ENCODE measurements at places on chromosomes 11 and 22.

DNA sequence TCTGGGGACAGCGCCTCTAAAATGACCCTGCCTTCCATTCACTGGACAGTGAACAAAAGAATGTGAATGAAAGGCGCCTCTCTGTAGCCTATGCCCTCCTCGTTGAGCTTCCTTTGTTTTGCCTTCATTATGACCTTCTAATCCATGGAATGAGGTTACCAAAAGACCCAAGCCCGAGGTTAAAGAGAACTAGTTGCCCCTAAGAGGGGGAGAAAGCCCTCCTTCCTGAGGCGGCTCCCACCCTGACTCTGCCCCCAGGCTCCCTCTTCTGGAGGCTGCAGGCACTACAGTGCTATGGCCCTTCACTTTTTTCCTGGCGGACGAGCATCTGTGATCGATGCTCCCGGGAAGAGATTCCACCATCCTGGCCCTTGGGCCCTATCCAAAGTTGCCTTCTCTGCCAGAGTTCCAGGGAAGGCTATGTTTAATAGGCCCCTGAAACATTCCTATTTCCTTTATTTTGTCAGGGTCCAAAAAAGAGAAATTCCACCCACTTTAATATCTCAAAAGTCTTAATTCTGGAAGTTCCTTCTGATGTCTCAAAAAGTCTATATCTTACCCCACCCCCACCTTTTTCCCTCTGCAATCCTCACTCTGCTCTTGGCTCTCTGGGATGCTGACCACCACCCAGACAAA is 147.3 kb downstream of the FEZ1 start:
- DNase-seq = peak; percentile 90

DNA sequence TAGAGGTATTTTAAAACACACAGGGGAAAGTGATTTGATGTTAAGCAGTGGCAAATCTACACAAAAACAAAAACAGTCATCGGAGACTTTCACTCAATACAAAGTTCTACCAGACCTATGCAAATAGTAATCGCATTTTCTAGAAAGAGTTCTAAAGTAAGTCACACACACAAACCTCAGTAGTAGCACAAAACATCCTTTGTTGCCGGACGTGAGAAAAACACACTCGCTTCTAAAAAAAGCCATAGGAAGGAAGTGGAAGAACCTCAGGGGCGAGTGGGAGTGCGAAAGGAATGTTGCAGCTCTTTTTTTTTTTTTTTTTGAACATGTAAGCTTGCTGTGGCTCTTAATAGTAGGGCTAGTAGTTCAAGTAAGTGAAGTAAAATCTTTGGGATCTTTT is 88.9 kb downstream of the MAML2 start:
- no peak for DNase-seq

- no peak for DNase-seq
Observed at GRCh38 chr11:2989551-2989950, 2.6 kb downstream of the NAP1L4 start.

GRCh38 chr11:15965562-15966250 is 390.6 kb downstream of the SOX6 start:
- DNase-seq = no peak

- DNase-seq = no peak
Observed at GRCh38 chr22:37616201-37617083, 7.8 kb downstream of the GGA1 start.

- DNase-seq = no peak
Observed at GRCh38 chr11:37755521-37755920, 1157.5 kb upstream of the RAG2 start.

GRCh38 chr11:11667056-11667455 is 45.3 kb upstream of the GALNT18 start:
- no peak for DNase-seq

GRCh38 chr22:37427135-37427710 is at the start of gene ELFN2:
Gene ELFN2 (minus strand): TSS chr22:37427479. CDS start chr22:37375534, 51,945 bp downstream.
- DNase-seq = no peak

GRCh38 chr11:59802639-59803176 is 7.9 kb downstream of the MRPL16 start:
- DNase-seq = peak; percentile 37

GRCh38 chr11:57805780-57806179 is 44.2 kb downstream of the CTNND1 start:
- DNase-seq = no peak

- no peak for DNase-seq
Observed at GRCh38 chr22:46046299-46046685, 69.3 kb upstream of the WNT7B start.

- DNase-seq = no peak
Observed at GRCh38 chr22:49479566-49479965, 348.1 kb downstream of the BRD1 start.

- peak; percentile 18 for DNase-seq
Observed at GRCh38 chr11:115745066-115745465, 240.9 kb upstream of the CADM1 start.

- DNase-seq = no peak
Observed at GRCh38 chr22:46071451-46072109, 78.7 kb upstream of the PPARA start.

- no peak for DNase-seq
Observed at GRCh38 chr22:38167988-38168407, 13.6 kb downstream of the PLA2G6 start.

DNA sequence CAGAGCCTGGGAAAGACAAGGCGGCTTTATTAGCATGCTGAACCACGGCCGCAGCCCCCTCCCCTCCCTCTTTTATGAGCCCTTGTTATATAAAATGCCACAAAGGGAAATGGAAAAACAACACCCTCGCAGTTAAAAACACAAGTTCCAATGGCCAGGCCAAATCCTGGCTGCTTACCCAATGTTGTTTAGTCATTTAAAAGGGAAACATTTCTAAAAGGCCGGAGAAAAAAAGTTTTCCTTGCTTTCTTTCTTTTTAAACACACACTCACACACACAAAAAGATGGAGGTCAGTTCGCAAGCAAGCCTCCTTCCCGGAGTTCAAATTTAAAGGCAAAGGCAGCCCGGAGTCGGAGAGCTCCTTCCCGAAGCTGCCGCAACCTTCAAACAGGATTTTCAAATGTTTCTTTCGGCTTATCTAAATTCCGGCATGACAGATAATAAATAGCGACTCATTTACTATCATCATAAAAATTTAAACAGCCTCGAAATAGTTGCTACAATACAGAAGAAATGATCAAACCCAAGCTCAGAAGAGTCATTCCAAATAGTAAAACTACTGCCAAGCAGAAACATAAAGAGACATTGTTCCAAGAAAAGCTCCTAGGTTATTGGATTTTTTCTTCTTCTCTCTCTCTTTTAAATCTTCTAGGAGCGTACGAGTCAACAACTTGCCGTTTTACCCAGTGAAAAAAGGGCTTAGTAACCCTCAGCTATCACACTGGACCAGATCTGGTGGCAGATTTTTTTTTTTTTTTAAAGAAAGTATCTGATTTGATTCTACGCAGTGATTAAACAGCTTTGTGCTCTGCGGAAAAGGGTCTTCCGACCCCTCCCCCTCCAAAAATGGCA is 3.5 kb downstream of the PHF21B start:
- peak; percentile 38 for DNase-seq

GRCh38 chr11:65437436-65438227 is 15.0 kb downstream of the NEAT1 start:
- no peak for DNase-seq

DNA sequence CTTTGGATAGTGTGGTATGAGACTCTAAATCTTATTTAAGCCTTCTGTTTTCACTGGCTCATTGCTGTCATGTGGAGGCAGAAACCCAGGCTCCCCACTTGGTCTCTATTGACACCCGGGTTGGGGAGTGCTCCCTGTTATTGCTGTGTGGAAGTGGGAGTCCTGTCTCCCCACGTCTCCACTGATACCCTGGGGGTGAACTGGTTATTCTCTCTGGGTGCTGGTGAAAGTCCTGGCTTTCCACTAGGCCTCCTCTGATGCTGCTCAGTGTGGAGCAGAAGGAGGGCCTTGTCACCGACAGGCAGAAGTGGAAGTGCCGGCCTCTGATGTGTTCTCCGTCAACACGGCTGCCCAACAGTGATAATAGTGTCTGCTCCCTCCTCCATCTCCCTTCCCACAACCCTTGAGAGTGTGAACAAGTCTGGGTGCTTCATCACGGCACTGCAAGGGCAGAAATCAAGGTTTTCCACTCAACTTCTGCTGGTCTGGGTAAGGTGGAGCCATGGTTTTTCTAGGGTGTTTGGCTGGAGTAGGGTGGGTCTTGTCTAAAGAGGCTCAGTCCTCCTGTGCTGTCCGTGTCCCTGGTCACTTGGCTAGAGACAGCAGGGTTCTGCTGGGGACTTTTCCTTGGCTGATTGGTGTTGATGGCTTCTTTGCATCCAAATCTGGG is 240.7 kb upstream of the B3GAT1 start:
- DNase-seq = no peak

DNA sequence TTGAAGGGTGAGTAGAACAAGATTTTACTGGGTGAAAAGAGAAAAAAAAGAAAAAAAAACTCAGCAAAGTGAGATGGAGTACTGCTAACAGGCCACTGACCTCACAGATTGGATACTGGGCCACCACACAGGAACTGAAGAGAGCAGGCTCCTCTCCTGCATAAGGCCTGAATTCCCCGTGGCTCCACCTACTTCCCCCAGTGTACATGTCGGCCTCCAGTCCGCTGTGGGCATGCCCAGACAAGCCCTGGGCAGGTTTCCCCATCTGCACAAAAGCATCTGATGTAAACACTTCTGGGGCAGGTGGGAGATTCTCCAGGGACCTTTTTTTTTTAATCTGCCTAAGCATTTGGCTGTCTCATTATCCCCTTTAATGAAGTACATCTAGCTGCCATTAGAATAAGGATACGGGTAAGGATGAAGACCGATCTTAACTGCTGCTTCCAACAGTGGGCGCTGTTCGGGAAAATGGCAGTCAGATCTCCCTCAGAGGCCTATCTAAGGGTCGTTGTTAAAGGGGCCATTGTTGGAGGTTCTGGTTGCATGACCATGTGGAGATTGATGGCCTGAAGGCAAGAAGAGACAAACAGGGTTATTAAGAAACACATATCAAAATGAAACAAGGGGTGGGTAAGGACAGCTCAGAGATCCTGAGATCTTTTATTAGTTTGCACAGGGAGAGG is 48.5 kb downstream of the MS4A13 start:
- peak; percentile 17 for DNase-seq

Measured in ELF-1 (cell line).